ENCODE measurements at places on chromosomes 11 and 22.

GRCh38 chr11:113488931-113489351 is 13.7 kb upstream of the DRD2 start:
- no peak for DNase-seq

- DNase-seq, result peak; percentile 24
Observed at GRCh38 chr11:4134806-4135205, 40.2 kb downstream of the RRM1 start.

DNA sequence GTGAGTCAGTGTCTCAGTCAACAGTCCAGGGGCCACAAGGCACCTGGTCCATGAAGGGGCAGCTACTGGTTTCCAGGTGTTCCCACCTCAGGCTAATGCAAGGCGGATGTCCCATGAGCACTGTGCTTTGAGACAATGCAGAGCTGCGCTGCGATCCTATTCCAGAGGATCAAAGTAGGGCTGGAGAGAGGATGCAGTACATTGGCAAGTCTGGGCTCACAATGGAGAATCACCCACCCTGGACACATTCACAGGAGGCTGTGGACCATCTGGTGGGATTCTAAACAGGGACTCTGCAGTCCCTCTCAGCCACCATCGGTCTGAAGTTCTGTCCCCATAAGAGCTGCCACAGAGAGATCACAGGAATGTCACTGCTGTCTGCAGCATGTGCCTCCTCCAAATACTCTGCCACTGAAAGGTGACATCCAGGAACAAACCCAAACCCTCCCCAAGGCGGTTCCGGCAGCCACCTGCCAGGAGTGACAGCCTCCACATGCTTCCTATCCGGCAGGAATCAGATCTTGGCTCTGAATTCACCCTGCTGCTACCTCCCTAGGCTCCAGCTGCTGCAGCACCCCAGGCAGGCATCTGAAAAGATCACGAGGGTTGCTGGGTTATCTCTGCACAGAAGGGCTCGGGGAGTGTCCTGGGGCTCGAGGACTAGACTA is 45.3 kb upstream of the SERPIND1 start:
- DNase-seq, result no peak

- no peak for DNase-seq
Observed at GRCh38 chr11:94694309-94695060, 73.7 kb upstream of the AMOTL1 start.

DNA sequence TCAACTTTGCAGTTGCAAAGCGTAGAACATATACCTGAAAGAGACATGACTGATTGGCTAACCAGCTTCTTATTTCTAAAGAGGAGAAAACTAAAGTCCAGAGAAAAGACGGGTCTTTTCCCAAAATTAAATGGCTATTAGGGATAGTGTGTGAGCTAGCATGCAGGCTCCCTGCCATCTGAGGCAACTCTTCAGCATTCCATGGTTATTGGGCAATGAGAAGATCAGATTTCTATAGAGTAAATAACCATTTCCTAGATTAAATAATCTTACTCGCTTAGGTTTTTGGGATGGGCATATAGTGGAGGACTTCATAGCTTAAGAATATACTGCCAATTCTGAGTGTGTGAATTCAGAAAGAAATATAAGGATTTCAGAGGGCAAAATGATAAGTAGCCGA is 95.0 kb downstream of the PDHX start:
- DNase-seq, result peak; percentile 63

- DNase-seq, result no peak
Observed at GRCh38 chr11:25928076-25928475, 403.9 kb upstream of the ANO3 start.

GRCh38 chr11:13551834-13552233 is 56.0 kb upstream of the PTH start:
- DNase-seq, result no peak

GRCh38 chr11:60847896-60848295 is 6.0 kb downstream of the CCDC86 start:
- no peak for DNase-seq

GRCh38 chr11:35247428-35247827 is 108.5 kb downstream of the CD44 start:
- no peak for DNase-seq

- DNase-seq, result no peak
Observed at GRCh38 chr11:119380827-119381180, 686 bp downstream of the USP2 start.

DNA sequence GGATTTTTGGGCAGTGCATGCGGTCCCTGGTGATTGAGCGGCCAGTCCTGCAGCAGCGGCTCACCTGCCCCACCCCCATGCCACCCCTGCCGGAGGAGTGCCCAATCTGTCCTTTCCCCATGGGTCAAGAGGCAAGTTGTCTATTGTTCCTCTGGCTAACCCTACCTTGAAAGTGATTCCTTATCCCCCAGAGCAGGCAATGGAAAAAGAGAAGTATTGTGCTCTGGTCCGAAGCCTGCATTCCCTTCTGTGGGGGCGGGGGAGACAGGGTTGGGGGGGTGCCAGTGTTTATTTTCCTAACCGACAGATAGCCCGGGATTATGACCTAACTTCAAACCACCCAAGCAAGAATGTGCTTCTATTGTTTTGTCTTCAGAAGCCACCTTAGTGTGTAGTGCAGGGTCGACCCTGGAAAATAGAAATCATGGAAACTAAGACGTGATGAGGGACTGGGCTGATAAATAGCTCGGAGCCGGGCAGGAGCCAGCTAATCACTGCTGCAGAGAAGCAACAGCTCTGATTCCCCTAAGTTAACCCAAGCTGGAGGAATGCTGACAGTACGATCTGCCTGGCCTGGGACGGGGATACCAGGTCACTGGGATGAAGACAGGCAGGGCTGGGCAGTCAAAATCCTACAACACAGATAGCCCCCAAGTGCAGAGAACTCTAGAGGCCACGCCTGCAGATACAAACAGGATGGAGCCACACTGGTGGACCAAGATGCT is 38.7 kb upstream of the ATXN10 start:
- no peak for DNase-seq

GRCh38 chr22:48577014-48577690 is 1250.5 kb downstream of the BRD1 start:
- peak; percentile 18 for DNase-seq

DNA sequence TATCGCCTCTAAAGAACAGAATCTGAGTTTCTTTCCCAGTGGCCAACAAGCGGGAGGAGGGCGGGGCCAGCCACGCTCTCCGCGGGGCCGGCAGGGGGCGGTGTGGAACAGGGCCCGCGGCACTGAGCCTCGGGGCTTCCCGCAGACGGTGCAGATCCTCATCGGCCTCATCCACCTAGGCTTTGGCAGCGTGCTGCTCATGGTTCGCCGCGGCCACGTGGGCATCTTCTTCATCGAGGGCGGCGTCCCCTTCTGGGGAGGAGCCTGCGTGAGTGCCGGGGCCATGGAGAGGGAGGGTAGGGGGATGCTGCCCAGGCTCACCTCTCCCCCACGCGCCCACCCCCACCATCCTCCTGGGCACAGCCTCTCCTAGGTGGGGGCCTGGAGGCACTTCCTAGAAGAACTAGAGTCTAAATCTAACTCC is 10.7 kb downstream of the MS4A15 start:
- DNase-seq, result no peak

GRCh38 chr11:9821008-9821752 is 157.3 kb downstream of the SWAP70 start:
- peak; percentile 81 for DNase-seq

GRCh38 chr11:64588701-64589100 is 2.3 kb upstream of the SLC22A12 start:
- no peak for DNase-seq

GRCh38 chr11:64571050-64571409 is 20.0 kb upstream of the SLC22A12 start:
- no peak for DNase-seq

DNA sequence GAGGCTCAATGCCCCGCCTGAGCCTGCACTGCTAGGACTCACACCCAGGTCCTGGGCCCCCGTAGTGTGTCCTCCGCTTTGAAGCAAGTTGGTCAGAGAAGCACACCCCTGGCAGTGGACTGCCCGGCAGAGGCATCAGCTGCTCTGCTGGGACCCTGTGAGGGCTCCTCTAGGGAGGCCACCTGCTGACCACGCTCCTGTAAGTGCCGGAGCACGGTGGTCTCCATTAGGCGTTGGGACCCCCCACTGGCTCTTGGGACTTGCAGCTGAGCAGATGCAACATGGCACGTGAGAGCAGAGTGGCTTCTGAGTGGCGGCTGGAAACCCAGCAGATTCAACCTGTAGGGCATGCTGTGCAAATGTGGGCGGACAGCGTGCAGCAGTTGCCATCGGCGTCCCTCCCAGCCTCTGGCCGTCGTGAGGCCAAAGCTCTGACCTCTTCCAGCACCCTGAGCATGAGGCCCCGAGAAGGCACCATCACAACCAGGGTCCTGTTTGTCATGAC is 16.9 kb downstream of the MRGPRG start:
- DNase-seq, result no peak

DNA sequence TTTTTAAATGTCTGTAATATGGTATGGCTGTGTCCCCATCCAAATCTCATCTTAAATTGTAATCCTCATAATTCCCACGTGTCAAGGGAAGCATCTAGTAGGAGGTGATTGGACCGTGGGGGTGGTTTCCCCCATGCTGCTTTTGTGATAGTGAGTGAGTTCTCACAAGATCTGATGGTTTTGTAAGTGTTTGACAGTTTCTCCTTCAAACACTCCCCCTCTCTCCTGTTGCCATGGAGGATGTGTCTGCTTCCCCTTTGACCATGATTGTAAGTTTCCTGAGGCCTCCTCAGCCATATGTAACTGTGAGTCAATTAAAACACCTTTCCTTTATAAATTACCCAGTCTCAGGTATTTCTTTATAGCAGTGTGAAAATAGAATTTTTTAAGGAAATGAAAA is 31.1 kb upstream of the CD44 start:
- no peak for DNase-seq

DNA sequence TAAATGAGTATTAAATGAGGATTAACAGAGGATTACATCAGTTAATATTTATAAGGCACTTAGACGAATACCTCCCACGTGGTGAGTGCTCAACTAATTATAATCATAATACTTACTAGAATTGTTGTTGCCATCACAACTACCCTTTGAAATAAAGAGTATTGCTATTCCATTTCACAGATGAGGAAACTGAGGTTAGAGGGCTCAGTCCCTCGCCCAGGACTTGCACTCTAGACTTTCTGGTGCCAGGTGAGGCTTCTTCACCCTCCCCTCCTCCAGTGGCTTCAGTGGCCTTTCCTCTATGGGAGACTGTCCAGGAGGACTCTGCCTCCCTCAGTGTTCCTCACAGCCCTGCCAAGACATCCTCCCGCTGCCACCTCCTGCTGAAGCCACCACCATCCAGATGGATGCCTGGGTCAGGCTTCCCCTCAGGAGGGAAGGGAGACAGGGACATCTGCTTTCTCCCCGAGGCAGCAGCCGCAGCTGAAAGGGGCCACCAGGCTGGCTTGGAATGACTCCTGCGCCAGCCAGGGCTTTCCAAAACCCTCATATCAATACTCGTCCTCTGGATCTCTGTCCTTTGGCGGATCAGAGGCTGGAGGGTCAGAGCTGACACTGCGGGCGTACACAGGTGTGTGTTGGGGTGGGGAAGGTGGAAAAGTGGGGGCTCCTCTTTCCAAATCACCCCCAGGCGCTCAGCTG is 580.1 kb downstream of the BUD13 start:
- peak; percentile 18 for DNase-seq

DNA sequence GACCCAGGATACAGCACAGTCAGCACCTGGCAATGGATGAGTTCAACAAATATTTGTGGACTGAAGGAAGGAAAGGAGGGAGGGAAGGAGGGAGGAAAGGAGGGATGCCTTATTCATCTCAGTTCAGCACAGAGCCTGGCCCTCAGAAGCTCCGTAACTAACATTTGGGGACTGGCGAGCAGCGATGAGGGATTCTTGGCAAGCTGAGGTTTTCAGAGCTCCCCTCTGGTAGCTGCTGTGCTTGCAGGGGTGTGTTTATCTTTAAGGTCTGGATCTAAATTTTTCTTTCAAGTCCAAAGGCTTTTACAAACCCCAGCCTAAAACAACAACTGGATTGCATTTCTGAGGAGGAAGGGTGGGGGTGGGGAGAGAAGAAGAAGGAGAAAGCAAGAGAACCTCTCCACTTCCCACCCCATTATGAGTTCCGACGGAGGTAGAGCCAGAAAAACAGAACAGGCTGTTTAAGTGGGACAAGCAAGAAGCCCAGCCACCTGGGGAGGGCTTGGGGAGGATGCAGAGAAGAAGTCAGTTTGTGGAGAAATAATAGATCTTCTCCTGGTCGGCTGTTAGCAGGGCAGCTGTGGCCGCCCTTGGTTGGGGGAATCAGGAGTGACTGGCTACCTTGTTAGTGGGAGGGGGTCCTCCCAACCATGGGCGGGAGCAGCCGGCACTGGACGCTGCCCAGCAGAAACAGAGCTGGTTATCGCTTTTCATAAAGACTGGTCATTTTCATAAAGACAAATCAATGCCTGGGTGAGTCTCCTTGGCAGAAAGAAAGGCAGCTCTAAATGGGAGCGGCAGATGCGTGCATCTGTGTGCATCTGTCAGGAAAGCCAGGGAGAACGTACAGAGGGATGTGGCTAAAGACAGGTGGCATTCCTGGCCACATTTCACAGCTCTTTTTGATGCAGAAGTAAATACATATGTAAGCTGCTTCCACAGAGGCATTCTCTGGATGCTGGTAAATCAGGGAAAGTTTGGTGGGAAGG is 78.0 kb downstream of the TSPAN18 start:
- peak; percentile 62 for DNase-seq

- DNase-seq, result no peak
Observed at GRCh38 chr11:116189408-116190170, 583.2 kb downstream of the BUD13 start.
